ENCODE measurements at places on chromosomes 6 and 20.

GRCh38 chr20:64161356-64162238 is 2.7 kb upstream of the MYT1 start:
- DNase-seq = no peak

- DNase-seq = no peak
Measured at GRCh38 chr6:126118936-126119335, 132.6 kb downstream of the TRMT11 start.

GRCh38 chr20:59217794-59218280 is 54.2 kb downstream of the ZNF831 start:
- DNase-seq = no peak

DNA sequence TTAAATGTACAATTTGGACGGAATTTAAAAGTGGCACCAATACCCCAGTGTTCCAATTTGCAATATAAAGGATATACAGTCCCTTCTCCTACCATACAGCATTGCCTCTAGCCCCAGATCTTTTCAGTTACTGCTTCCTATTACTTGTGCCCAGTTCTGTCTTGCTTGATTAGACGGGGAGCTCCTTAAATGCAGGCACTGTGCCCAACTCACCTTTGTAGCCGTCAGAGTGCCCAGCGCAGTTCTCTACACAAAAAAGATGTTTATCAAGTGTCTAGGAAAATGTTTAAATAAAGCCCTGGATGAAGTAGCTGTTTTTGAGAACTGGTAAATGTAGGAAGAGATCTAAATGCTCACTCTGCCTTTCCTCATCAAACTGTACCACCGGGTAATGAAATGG is 7.6 kb downstream of the TAP2 start:
- DNase-seq = no peak

- DNase-seq = no peak
Measured at GRCh38 chr6:134676307-134677281, 273.3 kb downstream of the ALDH8A1 start.

DNA sequence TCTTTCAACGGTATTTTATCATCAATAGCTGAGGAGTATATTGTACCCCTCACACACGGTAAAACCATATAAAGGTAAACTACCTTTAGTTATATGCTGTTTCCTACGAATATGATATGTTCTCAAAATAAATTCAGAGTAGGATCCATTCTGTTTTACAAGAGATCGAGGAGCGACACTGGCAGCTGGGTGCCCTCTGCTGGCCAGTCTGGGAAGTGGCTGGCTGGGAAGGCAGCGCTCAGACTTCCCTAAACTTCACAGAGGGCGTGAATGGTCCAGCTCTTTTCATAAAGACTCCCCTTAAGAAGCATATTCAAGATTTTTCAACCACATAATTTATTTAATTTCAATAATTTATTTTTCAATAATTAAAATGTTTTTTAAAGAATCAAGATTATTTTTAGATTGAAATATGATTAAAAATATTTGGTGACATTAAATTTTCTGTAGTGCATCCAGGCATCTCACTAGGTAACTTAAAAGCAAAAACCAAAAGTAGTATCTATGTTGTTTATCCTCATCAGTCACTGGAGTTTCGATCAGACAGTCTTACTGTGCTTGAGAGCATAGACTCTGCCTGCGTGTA is 187.5 kb upstream of the PDE10A start:
- peak; percentile 39 for DNase-seq

GRCh38 chr20:45917790-45918141 is 5.8 kb upstream of the PLTP start:
- DNase-seq = no peak

GRCh38 chr6:147126618-147127022 is 77.6 kb upstream of the STXBP5 start:
- no peak for DNase-seq

GRCh38 chr6:25971187-25971821 is 8.7 kb downstream of the TRIM38 start:
- no peak for DNase-seq

GRCh38 chr6:106083618-106084017 is 2.5 kb upstream of the PRDM1 start:
- DNase-seq = no peak

GRCh38 chr6:148791372-148791771 is 44.5 kb downstream of the UST start:
- no peak for DNase-seq

DNA sequence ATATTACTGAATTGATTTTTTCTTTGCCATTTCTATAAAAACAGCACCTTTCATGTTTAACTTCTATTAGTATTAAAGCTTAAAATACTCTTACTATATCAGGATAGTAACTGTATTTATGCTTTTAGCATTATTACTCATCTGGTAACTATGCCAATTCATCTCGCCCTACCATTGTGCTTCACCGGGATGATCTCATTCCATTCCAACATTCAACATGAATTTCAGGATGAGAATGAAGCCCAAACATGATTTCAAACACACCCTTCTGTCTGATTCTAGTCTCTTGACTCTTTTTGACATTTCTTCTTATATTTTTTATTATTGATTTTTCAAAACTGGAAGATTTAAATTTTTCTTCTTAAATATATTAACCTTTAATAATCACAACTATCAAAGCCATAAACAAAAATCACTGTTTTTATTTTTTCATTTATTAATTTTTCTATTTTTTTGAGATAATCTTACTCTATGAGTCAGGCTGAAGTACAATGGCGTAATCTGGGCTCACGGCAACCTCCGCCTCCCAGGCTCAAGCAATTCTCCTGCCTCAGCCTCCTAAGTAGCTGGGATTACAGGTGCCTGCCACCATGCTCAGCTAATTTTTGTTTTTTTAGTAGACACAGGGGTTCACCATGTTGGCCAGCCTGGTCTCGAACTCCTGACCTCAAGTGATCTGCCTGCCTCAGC is 46.7 kb downstream of the GJA1 start:
- no peak for DNase-seq

- DNase-seq = no peak
Measured at GRCh38 chr6:7921632-7922092, 11.1 kb upstream of the TXNDC5 start.

GRCh38 chr20:51128198-51128597 is 105.3 kb upstream of the KCNG1 start:
- no peak for DNase-seq

GRCh38 chr6:118283766-118284165 is 264.3 kb upstream of the PLN start:
- peak; percentile 28 for DNase-seq

GRCh38 chr6:12359036-12359435 is 68.9 kb downstream of the EDN1 start:
- DNase-seq = no peak

DNA sequence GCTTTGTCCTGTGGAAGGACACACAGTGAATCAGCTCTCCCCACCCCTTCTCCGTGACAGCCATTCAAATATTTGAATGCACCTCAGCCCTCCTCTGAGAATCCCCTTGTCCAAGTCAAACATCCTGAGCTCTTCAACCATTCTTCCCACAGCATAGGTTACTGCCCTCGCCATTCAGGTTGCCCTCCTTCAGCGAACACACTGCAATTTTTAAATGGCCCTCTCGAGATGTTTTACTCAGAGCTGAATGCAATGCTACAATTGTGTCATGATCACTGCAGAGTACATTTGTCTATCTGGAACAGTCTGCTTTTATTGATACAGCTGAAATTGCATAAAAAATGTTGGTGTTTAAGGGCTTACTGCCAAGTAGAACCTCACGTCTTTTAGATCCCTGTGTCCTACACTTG is 48.9 kb downstream of the SLC2A12 start:
- DNase-seq = no peak

GRCh38 chr20:48703107-48703506 is 124.7 kb downstream of the PREX1 start:
- no peak for DNase-seq

- DNase-seq = no peak
Measured at GRCh38 chr6:50899306-50899870, 80.7 kb downstream of the TFAP2B start.

- no peak for DNase-seq
Measured at GRCh38 chr20:41318271-41318649, 729 bp upstream of the ZHX3 start.

- no peak for DNase-seq
Measured at GRCh38 chr6:66865771-66866170, 1158.7 kb upstream of the EYS start.

DNA sequence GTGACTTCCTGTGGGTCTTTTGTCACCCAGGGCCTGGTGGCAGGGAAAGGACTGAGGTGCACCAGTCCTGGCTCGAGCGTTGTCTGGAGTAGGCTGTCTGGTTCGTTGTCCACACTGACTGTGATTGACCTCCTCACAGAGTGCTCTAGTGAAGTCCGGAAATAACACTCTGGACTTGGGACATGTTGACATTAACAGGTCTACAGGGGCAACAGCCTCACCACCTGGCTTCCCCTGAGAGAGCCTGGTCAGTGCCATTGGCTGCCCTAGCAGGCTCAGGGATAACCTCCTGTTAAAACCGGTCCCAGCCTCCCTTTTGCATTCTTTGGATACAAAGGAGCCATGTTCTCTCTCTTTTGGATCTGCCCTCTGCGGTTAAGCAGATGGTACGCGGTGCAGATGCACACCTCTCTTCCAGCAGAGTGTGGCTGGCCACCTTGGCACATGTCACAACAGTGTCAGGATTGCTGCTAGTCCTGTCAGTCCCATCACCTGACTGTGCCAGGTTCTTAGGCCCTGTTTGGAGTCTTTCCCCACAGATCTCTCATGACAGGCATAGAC is 46.2 kb downstream of the CDS2 start:
- DNase-seq = no peak

DNA sequence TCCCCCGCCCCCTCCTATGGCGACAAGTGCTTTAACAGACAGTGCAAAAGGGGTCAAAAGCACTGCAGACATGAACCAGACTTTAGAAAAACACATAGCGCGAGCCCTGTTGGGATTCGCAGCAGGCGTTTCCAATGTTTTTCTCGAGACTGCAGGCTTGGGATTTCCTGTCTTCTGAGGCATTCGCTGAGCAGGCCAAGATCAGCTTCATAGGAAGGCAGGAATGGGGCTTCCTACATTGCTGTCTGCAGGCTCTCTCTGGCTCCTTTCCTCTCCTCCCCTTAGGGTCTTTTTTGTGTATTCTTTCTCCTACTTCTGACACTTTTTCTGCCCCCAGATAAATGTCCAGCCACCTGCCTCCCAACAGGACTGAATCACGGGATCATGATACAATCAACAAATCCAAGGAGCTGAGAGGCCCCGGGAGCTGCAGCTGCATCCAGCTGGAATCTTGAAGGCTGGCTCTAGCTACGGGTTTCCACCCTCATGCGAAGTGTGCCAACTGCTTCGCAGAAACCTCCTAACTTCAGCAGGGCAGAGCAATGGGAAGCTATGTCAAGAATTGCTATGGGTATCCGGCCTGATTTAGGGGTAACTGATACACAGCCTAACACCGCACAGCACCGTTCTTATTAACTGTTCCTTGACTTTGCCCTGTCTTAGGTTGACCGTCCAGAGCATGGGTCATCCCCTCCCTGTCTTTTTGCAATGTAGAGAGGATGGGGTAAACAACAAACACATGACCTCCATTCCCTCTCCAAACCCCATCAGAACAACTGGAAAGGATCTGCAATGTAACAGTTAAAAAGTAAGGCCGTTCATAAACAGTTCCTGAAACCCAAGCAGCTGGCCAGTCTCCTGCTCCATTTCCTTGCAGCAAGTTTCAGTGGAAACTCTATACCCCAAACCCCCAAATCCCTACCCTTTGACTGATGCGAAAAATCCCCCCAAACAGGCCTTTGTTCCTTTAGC is 31.5 kb downstream of the SNX5 start:
- no peak for DNase-seq

DNA sequence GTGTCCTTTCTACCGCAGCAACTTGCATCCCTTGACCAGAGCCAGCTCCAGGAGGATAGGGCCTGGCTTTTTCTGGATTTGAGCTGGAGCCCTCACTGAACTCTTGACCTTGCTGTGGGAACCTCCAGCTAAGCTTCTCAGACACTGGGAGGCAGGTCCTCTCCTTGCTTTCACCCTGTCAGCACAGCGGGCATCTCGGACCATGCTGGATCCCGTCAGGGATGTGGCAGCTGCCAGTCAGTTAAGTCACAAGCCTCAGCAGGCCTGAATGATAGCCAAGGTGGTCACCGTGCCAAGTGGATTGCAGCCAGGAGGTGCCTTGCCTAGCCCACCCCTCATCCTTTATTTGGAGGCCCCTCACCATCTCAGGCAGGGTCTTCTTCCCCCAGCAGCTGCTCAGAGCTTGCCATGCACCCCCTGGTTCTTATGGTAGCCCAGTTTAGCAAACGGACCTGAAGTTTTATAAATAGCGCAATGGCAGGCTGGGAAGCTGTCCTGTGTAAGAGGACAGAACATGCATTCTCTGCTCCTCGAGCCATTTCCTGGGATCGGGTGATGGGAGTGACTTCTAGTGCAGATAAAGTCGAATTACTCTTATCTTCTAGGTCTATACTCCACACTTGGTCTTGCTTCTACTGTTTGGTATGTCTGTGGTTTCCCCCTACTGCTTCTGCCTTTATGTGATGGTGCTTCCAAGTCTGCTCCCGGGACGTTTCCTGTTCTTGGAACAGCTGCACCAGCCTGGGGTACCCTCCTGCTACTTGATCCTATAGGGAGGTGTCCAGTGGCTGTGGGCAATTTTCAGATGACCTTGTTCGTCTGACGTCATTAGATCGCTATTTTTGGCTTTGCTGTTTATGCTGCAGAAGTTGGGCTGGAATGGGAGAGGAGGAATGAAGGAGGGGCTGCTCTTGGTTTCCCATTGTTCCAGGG is 7.1 kb upstream of the MYLK2 start:
- no peak for DNase-seq

- no peak for DNase-seq
Measured at GRCh38 chr6:88813045-88813444, 150.4 kb downstream of the RNGTT start.

GRCh38 chr6:25366903-25367545 is 87.8 kb downstream of the CARMIL1 start:
- peak; percentile 22 for DNase-seq

GRCh38 chr20:34705397-34706301 is 1.5 kb downstream of the TP53INP2 start:
- no peak for DNase-seq

DNA sequence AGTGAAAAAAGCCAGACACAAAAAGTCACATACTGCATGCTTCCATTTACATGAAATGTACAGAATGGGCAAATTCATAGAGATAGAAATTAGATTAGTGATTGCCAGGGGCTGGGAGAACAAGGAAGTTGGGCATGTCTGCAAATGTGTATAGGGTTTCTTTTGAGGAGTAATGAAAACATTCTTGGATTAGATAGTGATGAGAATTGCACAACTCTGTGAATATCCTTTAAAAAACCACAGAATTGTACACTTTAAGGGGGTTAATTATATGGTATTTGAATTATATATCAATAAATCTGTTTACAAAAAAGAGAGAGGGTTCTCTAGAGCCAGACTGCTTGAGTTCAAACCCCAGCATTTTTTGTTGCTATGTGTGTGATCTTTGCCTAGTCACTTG is 188.1 kb downstream of the CDC5L start:
- DNase-seq = no peak

Measured in effector CD4-positive, alpha-beta T cell (primary cell).